ENCODE measurements at places on chromosomes 5 and 9.

DNA sequence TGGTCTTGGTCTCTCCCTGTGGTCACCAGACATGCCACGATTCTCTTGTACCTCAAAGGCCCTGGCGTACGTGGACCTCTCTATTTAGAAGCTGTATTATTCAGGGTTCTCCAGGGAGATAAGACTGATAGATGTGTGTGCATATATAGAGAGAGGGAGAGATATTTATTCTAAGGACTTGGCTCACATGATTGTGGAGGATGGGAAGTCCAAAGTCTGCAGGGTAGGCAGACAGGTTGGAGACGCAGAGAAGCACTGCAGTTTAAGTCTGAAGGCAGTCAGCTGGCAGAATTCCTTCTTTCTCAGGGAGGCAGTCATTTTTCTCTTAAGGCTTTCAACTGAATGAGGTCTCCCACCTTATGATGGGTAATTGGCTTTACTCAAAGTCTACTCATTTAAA, 16.3 kb downstream of the C9orf57 start:
- DNase-seq = no peak

- DNase-seq = no peak
Observed at GRCh38 chr9:122827761-122828093, 661 bp downstream of the PDCL start.

DNA sequence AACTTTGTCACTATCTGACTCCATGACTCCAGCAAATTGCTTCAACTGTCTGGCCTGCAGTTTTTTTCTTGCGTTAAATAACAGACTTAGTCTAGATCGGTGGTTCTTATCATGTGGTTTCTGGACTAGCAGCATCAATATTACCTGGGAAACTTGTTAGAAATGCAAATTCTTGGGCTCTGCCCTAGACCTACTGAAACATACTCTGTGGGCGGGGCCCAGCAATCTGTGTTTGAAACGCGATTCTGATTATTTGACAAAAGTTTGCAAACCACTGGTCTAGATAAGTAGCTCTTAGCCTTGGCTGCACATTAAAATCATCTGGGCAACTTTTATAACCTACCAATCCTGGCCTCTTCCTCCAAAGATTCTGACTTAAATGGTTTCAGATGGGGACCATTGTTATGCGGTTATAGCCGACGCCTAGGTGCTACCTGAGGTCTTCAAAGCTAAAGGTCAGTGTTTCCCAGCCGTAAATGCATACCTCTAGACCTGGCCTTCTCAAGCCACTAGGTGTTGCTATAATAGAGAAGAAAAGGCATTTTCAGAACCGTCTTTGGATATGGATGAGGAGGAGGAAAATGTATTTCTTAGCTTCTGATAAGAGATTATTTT, 74.0 kb downstream of the C9orf85 start:
- DNase-seq = no peak

DNA sequence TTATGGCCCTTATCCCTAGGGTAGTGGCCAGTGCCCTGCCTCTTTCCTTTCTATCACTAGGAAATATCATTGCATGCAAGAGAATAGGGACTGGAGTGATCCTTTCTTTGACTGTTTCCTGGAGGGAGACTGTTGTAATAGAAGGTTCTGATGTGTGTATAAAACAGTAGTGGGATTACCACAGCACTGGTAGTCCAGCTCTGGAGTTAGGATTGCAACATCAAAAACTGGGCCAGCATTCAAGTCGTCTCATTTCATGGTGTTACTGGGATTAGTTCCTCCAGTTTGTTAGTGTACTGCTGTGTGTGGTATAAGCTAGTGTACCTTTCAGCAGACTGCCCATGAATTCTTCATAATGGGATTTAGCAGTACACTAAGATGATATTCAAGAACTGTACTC, 45.8 kb downstream of the KIAA1958 start:
- no peak for DNase-seq

- DNase-seq = no peak
Observed at GRCh38 chr5:148403344-148403743, 19.6 kb downstream of the FBXO38 start.

GRCh38 chr5:12488161-12488560, 583.9 kb upstream of the CTNND2 start:
- DNase-seq = no peak

All from putamen (tissue), 1 donor.